ENCODE measurements at places on chromosomes 7 and 10.

- DNase-seq: no peak
Measured at GRCh38 chr7:82972135-82972534, 190.5 kb downstream of the PCLO start.

DNA sequence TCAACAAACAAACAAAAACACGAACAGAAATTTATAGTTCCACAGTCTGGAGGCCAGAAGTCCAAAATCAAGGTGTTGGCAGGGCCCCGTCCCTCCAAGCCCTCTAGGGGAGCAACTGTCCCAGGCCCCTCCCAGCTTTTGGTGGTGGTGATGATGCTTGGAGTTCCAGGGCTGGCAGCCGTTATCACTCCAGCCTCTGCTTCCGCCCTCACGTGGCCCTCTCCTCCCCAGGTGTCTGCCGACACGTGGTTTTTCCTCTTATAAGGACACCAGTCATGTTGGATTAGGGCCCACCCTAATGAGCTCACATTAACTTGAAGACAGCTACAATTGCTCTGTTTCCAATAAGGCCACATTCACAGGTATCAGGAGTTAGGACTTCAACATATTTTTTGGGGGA, 49.7 kb downstream of the MICALL2 start:
- DNase-seq: no peak

DNA sequence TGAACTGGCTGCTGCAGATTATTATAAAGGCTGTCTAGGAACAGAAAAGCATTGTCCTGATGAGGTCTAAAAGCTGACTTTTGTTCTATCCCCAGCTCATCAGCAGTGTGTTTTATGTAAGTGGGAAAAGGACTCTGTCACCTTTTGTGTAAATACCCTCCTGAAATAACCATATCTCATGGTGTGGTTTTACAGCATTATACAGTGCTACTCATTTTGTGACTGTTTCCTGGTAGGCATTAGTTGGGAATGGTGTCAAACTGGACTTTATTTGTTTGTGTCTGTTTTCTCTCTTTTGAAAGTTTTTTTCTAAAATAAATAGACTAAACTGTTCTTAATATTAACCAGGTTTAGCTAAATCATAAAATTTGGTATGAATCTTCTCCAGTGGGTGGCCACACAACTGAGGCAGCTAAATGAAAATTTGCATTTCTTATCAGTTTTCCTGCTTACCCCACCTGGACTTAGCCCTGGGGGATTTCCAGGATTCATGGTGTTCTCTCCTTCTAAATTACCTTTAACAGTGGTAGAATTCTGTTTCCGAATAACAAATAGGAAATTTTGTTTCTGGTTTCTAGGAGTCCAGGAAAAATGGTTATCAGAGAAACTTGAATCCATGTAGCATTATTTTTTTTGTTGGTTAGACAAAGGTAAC, 140.9 kb downstream of the LHFPL3 start:
- no peak for DNase-seq

DNA sequence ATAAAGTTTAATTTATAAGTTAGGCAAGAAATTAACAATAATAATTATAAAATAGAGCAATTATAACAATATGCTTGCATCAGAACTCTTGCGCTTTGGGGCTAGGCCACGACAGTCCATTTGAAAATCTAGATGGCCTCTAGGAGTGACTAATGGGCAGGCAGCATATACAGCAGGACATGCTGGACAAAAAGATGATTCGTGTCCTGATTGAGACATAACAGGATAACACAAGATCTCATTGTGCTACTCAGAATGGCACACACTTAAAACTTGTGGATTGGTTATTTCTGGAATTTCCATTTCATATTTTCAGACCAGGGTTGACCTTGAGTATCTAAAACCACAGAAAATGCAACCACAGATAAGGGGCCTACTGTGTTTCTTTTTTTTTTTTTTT, 27.5 kb downstream of the CTNNA3 start:
- DNase-seq: no peak
